ENCODE measurements at places on chromosomes 5 and 9.

GRCh38 chr5:168654211-168654721, 75.1 kb upstream of the PANK3 start:
- DNase-seq = no peak

DNA sequence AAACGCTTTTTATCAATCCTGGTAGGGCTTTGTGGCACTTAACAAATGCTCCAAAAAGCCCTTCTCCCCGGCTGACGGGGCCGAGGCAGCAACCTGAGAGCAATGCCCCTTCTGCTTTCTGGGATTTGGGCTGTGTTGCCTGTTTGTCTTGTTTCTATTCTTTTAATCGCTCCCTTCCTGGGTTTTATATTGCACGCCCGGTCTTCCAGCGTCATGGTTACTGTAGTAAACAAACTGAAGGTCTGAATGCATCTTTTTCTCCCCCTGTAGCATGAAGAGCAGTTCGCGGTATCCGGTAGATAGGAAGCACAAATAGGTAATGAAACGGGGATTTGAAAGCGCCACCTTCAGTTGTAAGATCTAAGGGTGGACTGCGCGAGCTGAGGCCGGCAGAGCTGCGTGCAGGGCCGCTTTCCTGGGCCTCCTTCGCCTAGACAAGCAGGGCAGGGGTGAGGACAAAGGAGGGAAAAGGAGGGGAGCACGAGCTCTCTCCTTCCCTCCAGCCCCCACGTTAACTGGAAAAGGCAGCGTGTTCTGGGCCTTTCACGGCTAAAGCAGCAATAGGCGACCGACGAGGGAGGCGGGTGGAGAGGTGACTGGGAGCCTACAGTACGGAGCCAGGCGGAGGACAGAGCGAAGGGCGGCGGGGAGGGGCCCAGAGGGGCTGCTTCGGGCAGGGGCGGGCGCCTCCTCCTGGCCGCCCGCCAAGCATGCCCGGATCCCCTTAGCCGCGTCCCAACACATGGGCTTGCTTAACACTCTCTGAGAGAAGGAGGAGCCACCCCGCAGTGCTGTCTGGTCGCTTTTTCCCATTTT, 49.3 kb upstream of the ZNF366 start:
- DNase-seq = no peak

DNA sequence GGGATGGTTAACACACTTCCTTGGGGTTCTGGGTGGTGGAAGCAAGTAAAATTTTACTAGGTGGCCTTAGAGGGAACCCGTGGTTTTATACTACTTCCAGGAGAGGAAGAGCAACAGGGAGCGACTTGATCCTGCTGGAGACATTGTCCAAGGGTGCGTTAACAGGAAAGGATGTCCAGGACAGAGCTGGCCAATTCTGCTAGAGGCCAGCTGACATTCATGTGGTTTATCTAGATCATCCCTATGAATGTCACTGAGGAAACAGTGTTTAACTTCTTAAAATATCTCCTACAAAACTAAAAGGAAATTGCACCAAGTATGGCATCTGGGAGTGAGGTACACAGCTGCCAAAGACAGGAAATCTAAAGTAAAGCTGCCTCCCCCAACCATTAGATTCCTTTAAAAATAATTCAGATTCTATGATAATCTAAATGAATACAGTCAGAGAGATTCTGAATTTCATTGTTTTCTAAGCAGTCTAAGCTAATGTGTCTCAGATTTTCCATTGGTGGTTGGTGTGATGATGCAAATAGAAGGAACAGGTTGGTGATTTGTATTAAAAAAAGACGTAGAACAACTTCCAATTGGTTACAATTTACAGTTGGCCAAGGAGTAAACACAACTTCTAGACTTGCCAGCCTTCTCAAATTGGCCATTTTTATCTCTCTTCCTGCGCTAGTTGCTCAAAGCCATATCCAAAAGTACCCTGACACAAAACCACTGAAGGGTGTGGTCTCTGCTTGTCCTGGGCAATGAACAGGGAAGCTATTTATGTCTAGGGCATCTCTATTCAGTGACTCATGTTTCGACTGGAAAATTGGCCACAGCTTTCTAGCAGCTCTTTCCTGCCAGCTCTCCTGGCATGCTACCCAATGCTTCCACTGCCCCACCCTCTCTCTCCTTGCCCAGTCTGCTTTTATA, 574.7 kb upstream of the MEF2C start:
- peak; percentile 47 for DNase-seq

DNA sequence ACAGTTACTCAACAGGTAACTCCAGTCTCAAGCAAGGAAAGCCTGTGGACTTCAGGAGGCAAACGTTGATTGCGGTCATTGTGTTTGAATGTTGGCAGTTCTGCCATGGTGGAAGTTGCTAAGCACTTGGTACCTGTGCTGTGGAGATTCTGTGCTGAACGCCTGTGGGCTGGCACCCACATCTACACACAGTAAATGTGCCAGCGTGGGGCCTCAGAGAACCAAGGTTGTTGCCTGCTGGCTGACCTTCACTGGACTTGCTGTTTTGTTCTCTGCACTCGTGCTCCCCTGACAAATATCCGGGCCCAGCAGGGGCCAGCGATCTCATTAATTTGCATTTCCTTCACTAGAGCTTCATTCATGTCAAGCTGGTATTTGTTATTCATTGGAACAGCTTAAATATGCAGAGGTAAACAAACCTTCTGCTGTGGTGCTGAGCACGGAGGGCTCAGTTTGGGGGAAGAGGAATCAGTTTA, 141.8 kb downstream of the PRKACG start:
- DNase-seq = no peak

All from kidney epithelial cell (primary cell).